ENCODE measurements at places on chromosomes 7 and 10.

- DNase-seq: no peak
Measured at GRCh38 chr10:124911124-124912067, 30.5 kb upstream of the ZRANB1 start.

DNA sequence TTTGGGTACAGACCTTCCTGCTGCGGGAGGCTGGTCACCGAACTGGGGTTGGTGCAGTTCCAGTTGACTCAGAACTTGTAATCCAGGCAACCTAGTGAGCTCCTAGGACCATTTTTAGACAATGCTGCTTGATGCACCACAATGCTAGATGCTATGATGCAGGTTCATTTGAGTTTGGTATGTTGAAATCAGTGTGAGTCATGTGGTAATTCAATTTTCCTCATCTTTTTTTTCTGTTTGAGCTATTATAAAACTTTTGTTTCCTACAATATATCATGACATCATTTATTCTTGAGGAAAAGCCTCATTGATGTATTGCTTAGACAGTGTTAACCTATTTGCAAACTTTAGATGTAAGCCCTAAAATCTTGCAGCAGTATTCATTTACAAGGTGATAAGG lies 40.9 kb upstream of the MTPN start:
- no peak for DNase-seq

- no peak for DNase-seq
Measured at GRCh38 chr7:135930565-135931461, 46.3 kb downstream of the MTPN start.

DNA sequence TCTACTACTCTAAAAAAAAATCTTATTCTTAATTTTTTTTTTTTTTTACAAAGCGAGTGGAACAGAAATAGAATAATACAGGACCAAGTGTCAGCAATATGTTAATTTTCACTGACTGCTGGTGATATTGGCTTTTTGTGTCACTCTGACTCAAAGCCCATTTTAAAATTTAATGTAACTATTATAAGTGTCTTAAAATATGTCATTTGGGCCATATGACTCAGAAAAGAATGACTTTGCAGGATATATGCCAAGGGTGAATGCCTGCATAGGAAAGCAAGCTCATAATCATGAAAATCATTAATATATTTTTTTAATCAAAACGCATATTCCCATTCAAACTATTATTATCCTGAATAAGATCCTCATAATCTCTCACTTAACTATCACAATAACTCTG lies 149.2 kb downstream of the GNAT3 start:
- no peak for DNase-seq

GRCh38 chr10:84473136-84473535 lies 144.7 kb downstream of the CCSER2 start:
- DNase-seq: no peak

- no peak for DNase-seq
Measured at GRCh38 chr7:83427884-83428283, 221.1 kb downstream of the SEMA3E start.

GRCh38 chr7:50307368-50308032 lies 3.0 kb downstream of the IKZF1 start:
- no peak for DNase-seq

DNA sequence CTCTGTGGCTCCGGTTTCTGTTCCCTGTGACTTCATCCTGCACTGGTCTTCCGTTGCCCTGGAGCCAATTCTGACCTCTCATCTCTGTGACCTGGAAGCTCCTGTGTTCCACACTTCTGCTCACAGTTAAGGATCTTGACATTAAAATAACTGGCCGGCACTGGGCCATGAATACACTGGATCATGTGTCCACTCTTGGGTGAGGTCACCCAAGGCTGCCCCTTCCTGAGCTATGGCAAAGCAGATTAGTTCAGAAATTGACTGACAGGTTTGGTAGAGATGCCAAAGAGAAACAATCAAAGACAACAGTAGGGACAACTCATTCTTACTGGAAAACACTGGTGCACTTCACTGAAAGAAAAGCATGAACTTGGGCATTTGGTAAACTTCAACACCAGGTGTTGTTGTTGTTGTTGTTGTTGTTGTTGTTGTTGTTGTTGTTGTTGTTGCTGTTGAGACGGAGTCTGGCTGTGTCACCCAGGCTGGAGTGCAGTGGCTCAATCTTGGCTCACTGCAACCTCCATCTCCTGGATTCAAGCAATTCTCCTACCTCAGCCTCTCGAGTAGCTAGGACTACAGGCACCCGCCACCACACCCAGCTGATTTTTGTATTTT lies 36.7 kb upstream of the GRID1 start:
- no peak for DNase-seq

GRCh38 chr7:87552351-87552900 lies 48.3 kb downstream of the ABCB1 start:
- DNase-seq: no peak

- no peak for DNase-seq
Measured at GRCh38 chr7:5633161-5634106, 148.0 kb downstream of the RNF216 start.

- no peak for DNase-seq
Measured at GRCh38 chr10:52805414-52806285, 33.1 kb upstream of the MBL2 start.

DNA sequence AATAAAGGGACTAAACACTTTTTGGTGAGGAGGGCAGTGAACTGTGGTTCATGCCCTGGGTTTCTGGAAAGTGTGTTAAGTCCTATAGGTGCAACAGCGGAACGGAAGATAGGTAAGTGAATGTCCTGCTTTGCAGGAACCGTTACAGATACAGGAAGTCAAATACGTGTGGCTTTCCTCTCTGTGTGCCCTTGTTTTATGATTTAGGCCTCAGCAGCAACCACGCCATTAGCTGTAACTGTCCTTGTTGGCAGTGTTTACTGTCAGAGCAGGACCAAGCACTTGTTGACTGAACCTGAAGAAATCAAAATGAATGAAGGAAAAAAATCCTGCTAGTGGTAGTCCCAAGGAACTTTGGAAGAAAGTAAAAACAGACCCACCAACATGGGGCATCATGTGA lies 150.3 kb downstream of the PIP4K2A start:
- no peak for DNase-seq

- no peak for DNase-seq
Measured at GRCh38 chr10:131444286-131444685, 132.8 kb upstream of the TCERG1L start.

DNA sequence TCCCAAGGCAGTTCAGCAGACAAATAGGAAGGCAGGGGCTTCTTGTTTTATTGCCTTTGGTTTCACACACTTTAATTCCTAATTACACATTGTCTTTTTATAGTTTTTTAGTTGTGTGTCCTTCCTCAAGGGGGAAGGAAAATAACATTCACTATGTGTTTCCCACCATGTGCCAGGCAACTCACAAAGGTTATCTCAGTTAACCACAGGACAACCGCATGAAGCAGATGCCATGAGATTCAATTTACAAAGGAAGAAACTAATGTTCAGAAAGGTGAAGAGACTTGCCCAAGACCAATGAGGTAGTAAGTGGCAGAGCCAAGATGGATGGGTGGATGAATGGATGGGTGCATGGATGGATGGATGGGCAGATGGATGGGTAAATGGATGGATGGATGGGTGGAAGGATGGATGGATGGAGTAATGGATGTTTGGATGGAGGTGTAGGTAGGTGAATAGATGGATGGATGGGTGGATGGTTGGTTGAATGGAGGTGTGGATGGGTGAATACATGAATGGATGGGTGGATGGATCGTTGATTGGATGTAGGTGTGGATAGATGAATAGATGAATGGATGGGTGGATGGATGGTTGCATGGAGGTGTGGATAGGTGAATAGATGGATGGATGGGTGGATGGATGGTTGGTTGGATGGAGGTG lies 77.9 kb downstream of the ARHGAP22 start:
- DNase-seq: no peak

DNA sequence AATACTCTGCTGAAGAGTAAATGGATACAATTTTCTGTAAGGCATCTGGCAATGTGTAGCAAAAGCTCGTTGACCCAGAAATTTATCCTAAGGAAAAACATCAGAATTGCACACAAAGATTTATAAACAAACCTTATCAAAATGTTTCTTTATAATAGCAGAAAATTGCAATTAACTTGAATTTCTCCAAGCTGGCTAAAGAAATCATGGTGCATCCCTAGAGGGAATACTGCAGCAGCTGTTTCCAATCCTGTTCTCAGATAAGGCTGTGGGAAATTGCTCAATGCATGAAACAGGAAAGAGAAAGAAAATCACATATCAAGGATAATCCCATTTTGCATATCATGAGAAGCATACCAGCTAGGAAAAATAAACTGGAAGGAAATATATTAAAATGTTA lies 18.7 kb downstream of the TACR2 start:
- DNase-seq: no peak

- no peak for DNase-seq
Measured at GRCh38 chr7:121012170-121012874, 23.8 kb downstream of the CPED1 start.

DNA sequence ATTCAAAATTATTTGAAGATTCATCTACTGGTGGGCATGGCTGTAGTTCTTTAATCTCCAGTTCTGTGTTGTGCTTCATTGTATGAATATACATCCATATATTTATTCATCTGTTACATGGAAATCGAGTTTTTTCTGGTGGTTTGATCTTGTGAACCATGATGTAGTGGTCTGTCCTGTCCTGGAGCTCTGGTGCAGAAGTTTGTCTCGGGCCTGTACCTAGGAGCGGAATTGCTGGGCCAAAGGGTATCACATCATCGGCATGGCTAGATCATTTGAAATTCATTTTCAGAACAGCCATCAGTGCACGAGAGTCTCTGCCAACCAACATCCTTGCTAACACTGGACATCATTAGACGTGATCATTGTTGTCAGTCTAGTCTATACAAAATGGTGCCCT lies 107.0 kb downstream of the ELFN1 start:
- no peak for DNase-seq

DNA sequence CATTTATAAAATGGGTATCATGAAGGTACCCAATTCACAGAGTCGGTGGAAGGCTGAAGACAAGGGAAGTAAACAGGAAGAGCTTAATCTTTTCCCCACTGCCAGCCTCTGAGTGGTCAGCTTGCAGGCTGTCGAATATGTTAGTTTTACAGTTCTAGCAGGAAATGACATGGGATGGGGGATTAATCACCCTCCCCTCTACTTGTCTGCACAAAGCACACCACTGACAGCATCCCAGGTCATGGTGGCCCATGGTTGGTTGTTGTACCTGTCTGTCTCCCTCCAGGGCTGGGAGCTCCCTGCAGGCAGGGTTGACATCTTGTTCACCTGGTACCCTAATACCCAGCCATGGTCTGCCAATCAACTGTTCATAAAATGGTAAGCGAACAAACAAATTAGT lies 55.6 kb downstream of the GRB10 start:
- no peak for DNase-seq

DNA sequence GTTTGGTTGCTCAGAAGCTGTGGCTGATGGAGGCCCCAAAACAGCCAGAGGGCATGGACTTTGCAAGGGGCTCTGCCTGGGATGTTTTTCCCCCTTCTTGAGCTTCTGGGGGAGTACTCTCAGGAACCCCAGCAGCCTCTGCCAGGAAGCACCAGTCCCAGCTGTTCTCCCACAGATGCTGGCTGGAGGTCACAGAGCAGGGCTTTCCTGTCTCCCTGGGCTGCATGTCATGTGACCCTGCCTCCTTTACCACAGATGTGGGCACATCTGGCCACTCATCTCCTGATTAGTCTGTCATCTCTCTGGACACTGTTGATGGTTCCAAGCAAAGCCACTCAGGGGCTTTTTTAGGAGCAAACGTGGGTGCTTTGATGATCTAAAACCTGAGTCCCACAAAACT lies 136.7 kb downstream of the NEURL1 start:
- DNase-seq: no peak

GRCh38 chr7:105880571-105881330 lies 4.4 kb upstream of the ATXN7L1 start:
- no peak for DNase-seq

DNA sequence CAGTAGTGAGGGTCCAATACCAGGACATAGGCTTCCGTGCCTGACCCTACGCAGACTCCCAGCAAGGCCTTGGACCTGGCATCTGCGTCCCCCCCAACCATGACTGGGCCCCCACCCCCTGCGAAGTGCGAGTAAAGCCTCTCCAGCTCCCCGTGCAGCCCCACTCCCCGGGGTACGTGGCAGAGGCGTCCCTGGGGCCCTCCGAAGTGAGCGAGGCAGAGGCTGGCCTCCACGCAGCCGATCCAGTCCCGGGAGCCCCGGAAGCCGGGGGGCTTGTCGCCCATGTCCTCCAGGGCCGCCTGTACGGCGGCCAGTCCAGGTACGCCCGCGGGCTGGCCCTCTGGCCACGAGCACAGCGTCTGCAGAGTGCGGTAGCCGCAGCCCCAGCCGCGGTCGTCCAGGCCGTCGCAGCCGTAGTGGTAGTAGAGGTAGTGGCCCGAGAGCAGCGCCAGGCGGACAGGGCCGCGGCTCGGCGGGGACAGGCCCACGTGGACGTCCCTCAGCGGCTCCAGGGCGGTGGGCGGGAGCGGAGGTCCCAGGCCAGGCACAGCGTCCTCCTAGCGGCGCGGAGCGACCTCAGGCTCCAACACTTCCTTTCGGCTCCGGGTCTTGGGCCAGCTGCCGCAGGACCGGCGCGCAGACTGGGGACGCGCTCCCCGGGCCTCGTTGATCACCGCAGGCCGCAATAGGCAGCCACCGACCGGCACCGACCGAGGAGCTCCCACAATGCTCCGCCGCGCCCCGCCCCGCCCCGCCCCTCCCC lies at the start of gene UFSP1:
Gene UFSP1, minus strand, starts transcription at position 728 of the 763 bp plus-strand sequence. Its CDS starts 444 bp downstream, at position 284.
- no peak for DNase-seq

DNA sequence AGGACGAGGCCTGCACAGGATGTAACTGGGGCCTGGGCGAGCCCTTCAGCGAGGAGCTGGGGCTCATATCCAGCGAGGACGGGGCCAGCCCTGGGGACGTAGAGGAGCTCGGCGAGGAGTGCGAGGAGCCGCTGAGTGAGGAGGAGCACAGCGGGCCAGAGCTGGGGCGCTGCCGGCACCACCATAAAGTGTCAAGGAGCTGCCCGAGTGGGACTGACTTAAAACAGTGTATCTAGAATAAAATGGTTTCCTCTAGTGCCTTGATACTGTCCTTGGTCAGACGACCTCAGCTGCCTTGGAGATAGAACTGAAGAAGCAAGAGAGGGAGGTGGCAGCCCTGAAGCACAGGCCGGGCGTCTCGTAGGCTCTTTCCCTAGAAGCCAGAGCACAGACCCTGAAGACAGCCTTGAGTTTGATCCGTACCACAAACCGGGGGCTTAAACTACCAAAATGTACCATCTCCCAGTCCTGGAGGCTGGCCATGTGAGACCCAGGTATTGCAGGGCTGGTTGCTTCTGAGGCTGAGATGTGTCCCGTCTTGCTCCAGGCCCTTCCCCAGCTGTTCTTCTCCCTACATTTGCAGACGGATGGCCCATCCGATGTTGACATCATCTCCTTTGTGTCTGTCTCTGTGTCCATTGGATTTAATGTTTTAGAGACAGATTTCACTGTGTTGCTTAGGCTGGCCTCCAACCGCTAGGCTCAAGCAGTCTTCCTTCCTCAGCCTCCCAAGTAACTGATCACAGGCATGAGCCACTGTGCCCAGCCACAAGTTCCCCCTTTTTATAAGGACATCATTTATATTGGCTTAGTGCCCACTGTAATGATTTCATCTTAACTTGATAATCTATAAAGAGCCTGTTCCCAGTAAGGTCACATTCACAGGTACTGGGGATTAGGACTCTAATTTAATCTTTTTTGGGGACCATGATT lies 35.8 kb downstream of the DNAJB6 start:
- DNase-seq: no peak

GRCh38 chr10:13716081-13717071 lies 129.6 kb downstream of the PRPF18 start:
- DNase-seq: no peak

Measured in stimulated activated CD4-positive, alpha-beta T cell treated with anti-CD3 and anti-CD28 coated beads, Interleukin-12 subunit alpha, Interleukin-12 subunit beta, amount 100 ng/mL, for 48 hours (primary cell).